ENCODE measurements at places on chromosomes 5 and 9.

DNA sequence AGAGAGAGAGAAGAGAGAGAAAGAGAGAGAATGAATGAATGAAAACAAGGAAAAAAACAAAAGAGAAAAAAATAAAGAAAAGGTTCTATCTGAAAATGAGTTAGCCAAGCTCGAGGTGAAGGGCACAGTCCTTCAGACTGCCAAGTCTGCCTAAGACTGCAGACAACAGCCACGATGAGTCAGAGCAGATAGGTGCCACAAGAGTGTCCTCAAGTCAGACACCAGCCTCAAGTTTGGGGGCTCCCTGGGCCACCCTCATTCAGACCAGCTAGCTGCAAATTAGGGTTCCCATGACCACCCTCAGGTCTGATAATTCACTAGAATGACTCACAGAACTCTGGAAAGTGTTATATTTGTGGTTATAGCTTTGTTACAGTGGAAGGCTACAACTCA is 13.9 kb upstream of the HABP4 start:
- no peak for DNase-seq

- peak; percentile 74 for DNase-seq
These were observed 126.0 kb downstream of the TMEM174 start for GRCh38 chr5:73298772-73299630.

DNA sequence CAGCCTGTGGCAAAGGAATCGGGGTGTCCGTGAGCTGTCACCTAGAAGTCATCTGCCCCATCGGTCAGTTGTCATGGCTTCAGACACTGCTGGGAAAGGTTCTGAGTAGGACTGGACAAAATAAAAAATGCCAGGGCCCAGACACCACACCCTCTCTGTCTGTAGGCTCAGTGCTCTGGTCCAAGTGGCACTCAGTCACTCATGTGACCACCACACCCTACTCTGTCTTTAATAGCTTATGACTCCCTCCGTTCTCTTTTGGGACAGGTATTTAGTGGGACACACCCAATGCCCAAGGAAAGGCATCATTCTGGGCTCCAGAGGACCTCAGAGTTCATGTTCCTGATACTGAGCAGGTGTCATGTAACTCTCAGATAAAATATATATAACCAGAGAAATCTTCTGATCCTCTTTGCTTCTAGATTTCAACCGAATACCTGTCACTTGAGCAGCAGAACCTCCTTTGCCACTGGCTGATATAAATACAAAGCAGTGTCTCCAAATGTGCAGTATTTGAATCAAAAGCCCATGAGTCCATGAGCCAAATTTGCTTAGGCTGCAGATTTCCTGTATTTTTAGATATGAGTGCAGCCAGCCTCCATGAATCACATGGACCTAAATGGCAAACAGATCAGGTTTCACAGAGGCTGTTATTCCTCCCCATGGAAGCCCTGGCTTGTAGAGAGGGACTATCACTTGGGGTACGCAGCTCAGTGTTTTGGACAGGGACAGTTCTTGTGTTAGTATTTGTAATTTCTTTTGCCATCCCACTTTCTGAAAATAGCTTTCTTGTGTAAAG is 272.0 kb downstream of the ARHGAP26 start:
- DNase-seq, result no peak

DNA sequence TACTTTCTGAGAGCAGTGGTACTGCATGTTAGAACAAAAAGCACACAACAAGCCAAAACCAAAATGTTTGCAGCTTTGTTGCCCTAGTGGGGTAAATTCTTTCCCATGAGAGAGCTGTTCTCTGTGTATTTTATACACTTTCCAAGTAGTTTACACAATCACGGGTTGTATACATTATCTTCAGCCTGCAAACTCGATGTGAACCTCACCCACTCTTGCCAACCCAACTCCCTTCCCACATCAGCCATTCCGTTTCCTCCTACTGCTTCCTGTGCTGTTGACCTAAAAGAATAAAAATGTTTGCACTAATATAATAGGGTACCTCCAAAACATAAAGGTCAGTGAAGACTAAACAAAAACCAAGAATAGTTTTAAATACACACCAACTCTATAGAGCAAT is 47.0 kb downstream of the IQGAP2 start:
- DNase-seq, result no peak

- DNase-seq, result no peak
These were observed 5.4 kb downstream of the MRPS27 start for GRCh38 chr5:72314571-72315172.

GRCh38 chr9:4639420-4639819 is 22.7 kb upstream of the PLPP6 start:
- no peak for DNase-seq

DNA sequence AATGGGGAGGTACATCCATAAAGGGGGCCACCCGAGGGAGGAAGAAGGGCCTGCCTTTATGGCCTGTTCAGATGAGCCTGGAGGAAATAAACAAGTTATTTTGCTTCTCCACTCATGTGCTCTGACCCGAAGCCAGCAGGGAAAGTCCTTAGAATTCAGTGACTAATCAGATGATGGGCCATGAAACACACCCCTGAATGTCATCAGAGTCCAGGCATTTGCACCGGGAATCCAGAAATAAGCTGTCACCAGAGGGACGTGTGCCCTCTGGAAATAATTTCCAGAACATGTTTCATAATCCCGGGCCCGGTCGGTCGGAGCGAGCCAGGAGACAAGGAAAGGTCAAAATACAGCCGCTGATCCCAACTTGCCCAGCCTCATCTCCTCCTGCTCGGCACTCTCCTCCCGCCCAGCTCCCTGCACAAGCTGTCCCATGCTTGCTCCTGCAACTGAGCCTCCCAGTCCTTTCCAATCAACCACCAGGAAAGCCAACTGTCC is 73.6 kb upstream of the ZNF622 start:
- no peak for DNase-seq

- DNase-seq, result no peak
These were observed 63.5 kb downstream of the UBE2R2 start for GRCh38 chr9:33880211-33881089.

DNA sequence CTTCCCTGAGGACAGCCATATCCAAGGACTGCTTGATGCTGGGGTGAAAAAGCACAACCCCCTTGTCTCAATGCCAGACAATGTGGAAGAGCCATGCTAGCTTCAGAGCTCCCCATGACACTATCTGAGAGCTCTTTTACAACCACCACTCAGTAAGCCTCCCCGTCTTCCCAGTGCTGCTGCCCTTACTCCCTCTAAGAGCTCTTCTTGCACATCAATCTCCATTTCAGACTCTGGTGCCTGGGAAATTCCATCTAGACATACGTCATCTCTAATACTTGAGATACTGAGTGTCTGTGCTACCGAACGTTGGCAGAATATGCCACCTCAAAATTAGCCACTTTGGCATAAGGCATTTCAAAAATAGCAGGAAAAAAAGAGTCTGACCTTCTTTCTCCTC is 94.5 kb downstream of the EDIL3 start:
- DNase-seq, result peak; percentile 68

DNA sequence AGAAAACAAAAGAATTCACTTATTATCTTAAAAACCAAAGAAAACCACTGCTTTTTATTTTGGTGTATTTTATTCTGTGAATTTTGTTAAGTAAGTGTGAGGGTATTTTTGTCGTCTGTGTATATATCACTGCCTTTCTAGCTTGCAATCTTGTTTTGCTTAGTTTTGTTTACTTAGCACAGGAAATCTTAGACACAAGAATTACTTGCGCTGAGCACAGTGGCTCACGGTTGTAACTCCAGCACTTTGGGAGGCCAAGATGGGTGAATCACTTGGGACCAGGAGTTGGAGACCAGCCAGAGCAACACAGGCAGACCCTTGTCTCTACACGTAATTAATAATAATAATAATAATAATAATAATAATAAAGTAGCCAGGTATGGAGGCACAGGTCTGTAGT is 230.3 kb downstream of the PAPPA start:
- no peak for DNase-seq

DNA sequence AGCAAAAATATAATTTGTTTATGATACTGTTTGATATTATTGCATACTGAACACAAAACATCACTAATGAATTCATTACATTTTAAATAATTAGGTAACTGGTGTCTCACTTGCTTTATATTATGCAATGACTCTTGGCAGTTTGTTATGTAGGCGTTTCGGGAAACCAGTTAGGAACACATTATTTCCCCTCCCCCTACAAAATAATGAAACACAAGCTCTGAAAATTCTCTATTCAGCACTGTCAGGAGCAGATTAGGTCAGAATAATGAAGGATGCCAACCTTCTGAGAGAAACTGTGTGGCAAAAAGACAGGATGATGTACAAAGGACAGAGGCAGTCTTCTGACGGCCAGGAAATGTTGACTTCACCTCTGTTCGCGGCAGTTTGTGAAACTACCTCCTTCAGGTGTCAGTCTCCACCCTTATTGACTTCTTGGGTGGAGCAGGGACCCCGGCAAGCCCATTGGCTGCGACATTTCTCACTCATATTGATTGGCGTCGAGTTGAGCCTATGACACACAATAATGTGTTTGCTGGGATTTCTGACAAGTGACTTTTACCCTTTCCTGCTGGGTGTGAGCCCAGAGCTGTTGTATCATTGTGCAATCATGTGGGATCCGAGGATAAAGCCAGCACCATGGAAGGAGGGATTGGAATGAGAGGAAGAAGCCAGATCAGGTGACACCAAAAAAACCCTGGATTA is 33.9 kb downstream of the SH3PXD2B start:
- no peak for DNase-seq

DNA sequence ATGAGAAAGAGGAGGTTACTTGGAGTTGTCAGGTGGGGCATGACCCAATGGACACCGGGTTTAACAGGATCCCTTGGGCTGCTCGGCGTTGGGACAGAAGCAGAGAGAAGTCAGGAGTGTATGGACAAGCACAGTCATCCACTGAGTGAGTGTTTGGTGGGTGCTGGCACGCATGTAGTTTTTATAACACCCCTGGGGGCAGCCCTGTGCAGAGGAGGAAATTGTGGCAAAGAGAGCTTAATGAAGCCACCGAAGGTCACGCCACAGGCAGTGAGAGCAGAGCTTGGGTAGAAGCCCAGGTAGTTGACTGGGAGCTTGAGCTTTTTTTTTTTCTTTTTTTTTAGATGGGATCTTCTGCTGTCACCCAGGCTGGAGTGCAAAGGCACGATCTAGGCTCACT is 43.2 kb upstream of the IER5L start:
- DNase-seq, result no peak

- no peak for DNase-seq
These were observed 64.4 kb downstream of the ARRDC3 start for GRCh38 chr5:91318724-91319123.

DNA sequence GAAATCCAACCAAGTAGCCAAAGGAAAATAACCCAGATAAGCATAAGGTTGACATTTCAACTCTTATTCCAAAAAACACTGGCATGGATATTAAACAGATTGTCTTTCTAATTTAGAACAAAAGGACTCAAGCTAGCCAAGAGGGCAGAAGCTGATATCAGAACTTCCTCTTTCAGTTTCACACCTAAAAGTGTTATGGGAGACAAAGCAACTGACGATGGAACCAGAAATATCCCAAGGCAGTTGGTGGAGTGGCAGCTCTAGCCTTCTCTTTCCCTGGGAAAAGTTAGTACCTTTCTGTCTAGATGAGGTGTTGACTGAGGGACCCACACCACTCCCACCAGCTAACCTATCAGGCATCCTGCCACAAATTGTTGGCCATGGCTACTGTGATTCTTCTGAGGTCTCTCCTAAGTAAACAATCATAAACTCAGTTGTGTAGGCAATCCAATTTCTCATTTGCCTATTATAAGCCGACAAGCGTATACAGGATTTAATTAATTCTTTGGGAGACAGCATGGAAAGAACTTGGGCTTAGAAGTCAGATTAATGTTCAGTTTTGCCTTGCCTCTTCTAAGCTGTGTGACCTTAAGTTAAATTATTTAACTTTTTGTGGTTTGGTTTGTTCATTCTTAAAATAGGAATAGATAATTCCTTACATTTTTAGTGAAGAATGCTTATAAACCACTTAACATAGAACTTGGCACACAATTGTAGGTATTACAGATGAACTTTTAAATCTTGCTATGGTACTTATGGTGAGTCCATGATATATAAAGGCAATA is 110.9 kb upstream of the ADAMTSL1 start:
- no peak for DNase-seq

GRCh38 chr9:2798423-2798822 is 45.5 kb downstream of the PUM3 start:
- DNase-seq, result no peak

GRCh38 chr5:14245132-14245925 is 102.2 kb downstream of the TRIO start:
- DNase-seq, result no peak

GRCh38 chr5:72463449-72464052 is 43.7 kb downstream of the ZNF366 start:
- DNase-seq, result no peak
